ENCODE measurements at places on chromosomes 2 and 18. TPM values are rescaled to one million over a fixed set of nuclear protein-coding genes. Genes with fewer than 3 reads are reported as not detected.

GRCh38 chr2:141557329-141558095, 573.3 kb downstream of the LRP1B start:
- no peak for DNase-seq

DNA sequence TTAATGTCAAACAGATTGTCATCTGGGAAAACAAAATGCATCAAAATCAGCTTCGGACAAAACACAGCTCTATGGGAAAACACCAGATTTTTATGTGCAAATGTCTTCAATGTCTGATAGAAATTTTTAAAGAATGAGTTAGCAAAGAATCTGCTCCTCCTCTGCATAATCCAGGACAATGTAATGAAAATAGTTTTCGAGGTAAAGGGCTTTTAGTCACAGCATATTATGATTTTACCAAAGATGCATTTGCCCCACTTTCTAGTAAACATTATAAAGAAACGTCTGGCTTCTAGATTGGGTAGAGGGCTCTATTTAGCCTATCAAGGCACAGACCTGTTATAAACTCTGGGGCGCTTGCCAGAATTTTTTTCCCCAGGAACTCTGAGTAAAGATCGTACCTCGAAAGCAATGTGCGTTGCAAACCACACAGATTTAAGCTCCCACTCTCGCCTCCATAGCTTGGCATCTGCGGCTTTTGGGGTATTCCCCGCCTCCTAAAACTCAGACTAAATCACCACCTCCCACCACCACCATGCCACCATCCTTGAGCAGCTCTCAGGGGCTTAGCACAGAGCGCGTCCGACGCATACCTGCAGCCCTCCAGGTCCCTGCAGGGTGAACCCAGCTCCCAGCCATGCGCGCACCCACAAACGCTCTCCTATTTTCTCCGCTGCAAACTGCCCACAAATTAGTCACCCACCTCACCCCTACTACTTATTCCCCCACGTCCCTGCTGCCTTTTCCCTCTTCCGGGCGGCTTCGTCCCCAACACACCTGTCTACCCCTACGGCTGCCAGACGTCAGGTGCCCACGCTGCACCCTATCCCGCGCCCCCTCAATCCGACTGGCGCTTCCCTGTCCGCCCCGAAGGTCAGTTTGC, 829 bp downstream of the ACVR1C start:
- DNase-seq, result no peak

RGPD3 gene
- not detected for total RNA-seq

DNA sequence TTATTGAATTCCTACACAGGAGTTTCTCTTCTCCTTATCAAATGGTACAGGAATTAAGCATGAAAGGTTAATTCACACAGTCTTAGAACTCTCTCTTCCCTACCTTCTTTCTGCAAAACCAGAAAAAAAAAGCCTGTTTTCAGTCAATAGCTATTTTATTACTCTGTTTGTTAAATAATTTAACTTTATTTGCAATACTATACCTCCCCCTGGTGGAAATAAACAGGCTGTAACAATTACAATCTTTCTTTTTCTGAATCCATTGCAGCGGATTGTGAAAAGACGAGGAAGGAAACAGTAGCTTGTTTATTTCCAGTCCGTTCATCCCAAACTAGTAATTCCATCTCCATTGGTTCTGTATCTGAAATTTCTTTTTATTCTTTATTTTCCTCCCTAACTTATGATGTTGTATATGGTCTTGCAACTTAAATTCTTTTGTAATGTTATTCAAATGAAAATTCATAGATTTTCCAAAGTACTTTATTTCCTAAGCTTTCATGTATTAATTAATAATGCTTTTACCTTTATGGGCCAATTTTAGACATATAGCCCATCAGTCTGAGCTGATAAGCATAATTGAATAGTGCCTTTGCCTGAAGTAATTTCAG, 165.2 kb downstream of the SH3BP4 start:
- no peak for DNase-seq

DNA sequence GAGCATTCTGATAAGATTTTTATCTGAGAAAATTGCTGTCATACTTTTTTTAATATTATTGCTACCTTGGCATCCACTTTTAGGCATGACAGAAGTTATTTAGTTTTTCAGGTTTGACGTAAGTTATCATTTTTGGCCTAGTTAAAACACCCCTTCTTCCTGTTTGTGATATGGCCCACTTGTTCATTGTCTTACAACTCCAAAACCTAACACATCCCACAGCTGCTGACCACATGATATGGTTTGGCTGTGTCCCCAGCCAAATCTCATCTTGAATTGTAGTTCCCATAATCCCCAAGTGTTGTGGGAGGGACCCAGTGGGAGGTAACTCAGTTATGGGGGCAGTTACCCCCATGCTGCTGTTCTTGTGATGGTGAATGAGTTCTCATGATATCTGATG, 388.1 kb downstream of the SLC4A3 start:
- DNase-seq, result no peak

- no peak for DNase-seq
These were observed 1597.5 kb upstream of the PIK3C3 start for GRCh38 chr18:40357536-40357935.

MARCO gene
- 42.5 TPM for total RNA-seq

C2orf81 gene
- total RNA-seq, result 1.6 TPM

DNA sequence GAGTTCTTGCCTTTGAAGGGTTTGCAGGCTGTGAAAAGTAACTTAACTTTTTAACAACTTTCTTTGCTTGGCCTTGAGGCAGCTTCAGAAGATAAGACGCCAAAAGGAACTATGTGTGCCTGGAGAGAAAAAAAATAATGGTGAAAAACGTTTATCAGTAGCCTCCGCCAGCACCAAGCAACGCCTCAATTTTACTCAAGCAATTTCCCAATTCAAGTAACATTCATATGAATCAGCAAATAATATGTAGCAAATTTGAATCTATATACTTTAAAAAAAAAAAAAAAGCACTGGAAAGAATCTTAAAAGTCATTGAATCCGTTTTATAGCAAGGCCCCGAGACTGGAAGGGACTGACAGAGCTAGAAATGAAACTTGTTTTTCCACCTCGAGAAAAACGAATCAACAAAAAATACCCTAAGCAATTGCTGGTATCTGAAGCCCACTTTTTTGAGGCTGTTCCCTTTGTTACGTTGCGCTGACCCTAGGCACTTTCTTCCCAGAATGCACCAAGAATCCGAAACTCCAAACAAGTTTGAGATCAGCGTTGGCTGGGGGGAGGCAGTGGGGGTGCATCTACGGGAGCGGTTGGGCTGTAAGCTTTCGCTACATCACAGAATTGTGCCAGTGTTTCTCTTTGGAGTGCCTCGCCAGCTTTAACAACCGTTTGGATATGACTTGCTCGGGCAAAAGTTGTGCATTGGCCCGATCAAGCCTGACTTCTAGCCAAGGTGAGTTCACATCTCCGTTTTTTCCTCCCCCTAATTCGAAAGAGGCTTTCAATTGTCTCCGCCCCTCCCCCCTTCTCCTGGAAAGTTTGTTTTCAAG, 2.7 kb upstream of the TGIF1 start:
- DNase-seq, result peak; percentile 71

GRCh38 chr2:174117951-174118930, 130.1 kb downstream of the OLA1 start:
- DNase-seq, result no peak

GRCh38 chr2:32061973-32062861, 1.1 kb upstream of the SPAST start:
- DNase-seq, result peak; percentile 86

DNA sequence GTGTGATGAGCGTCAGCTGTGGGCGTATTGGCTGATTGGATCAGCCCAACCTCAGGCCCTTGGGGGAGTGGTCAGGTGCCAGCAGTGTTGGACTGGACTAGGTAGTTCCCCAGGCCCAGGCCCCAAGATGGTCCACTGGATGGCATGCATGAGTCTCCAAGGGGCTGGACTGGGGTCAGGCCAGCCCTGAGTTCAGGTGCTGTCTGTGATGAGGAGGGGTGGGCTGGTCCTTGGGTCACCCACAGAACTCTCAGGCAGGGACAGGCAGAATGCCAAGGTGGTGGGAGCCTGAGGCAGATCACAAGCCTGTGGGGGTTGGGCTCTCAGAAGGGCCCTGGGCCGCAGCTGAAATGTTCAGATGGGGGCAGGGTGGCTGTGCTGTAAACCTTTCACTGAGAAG, 59.5 kb upstream of the THUMPD2 start:
- no peak for DNase-seq

DNA sequence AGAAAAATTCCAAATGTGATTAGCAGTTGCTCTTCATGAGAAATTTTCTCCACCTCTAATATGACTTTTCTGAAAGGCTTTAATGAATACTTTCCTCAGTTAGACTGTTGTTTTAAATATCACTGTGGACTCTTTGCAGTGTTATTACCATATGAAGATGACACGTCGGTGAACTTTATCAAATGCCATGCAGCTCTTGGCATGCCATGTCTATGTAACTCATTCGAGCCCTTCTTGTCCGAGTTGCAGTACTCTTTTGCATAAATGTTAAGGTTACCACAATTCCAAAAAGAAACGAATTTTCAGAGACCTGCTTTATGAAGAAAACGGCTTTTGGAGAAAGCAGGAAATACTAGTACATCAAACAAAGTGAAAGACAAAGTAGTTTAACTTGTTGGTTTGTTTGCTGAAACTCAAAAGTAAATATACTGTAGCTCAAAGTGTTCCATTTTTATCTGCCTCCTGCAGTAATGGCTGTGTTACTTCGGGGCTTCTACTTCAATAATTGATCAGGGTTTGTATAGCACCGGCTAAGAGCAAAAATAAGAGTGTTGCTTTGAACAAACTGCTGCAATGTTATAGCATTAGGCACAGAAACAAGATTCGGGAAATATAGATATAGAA, 204.1 kb downstream of the ARHGAP15 start:
- DNase-seq, result no peak

GRCh38 chr2:62224976-62225375, 29.1 kb downstream of the B3GNT2 start:
- DNase-seq, result no peak

NGEF gene
- 4.2 TPM for total RNA-seq

GRCh38 chr2:46118656-46119371, 178.4 kb upstream of the EPAS1 start:
- peak; percentile 41 for DNase-seq

DNA sequence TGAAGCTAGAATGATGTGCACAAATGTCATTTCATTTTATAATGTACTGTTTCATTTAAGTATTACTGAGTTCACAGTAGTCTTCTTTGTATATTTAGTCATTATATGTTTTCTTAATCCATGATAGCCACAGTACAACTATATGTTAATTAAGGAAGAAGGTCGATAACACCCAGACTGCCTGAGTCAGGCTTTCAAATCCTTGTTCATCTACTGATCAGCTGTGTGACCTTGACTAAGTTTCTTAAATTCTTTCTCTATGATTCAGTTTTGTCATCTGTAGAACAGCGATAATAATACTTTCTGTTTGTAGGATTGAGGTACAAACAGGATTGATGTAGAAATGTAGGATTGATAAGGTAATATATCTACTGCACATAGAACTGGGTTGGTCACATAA, 5.4 kb downstream of the GCC2 start:
- no peak for DNase-seq

DNA sequence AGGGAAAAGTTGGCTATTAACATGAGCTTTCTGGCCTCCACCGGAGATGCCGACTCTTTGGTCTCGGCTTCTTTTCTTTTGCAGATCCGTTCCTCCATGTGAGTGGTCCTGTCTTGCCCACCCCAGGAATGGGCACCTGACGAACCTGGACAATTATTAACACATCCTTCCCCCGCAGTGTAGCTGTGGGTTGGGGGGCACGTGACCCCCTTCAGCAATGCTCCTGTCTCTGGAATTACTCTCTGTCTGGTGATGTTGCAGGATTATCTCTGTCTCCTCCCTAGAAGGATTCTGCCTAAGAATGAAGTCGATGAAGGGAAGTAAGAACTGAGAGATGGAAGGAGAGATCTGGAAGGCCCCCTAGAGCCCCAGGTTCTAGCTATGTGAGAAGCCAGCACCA, 115.2 kb upstream of the NPAS2 start:
- DNase-seq, result no peak

DNA sequence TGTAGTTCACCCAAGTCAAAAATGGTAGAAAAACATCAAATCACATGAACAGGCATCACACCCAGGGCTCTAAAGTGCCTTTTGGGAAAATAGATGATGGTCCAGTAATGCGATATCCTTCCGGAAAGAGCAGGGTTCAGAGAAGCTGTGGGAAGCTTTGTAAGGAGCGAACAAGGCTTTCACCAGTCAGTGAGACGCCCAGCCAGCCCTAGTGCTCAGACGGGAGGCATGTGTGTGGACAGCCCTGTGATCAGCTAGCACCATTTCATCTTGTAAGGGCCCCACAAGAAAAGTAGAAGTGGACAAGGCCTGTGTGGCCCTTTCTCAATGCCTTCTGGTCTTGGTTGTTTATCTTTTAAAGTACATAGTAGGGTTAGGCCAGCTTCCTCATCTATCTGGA, 76.1 kb downstream of the SMIM21 start:
- DNase-seq, result no peak

TUBA4B gene
- total RNA-seq, result not detected

Data from right cardiac atrium (tissue), 5 donors.